Thoracic aorta (tissue), 2 donors: ENCODE measurements at places on chromosomes 2 and 18.

GRCh38 chr2:163252199-163252598 lies 413.6 kb upstream of the KCNH7 start:
- DNase-seq = no peak

GRCh38 chr2:4831751-4832150 lies 860.4 kb upstream of the SOX11 start:
- no peak for DNase-seq

DNA sequence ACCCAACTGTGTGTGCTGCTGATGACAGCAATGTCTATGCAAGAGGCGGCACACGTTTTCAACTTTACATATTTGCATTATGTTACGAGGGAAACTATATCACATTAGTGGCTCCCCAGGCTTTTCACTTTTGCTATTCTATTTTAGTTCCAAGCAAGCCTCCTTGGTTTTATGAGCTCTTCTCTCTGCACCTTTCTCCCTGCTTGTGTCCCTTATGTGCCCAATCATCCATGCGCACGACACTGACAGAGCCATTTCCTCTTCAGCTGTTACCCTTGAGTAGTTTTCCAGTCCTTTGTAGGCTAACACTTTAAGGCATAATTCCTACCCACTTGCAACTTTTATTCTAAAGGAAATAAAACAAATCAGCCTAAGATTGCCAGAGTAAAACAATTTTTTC lies 154.3 kb downstream of the TCF4 start:
- no peak for DNase-seq

- no peak for DNase-seq
These were observed 205.3 kb upstream of the CDH20 start for GRCh38 chr18:61127714-61128467.
